ENCODE measurements at places on chromosomes 4 and X.

DNA sequence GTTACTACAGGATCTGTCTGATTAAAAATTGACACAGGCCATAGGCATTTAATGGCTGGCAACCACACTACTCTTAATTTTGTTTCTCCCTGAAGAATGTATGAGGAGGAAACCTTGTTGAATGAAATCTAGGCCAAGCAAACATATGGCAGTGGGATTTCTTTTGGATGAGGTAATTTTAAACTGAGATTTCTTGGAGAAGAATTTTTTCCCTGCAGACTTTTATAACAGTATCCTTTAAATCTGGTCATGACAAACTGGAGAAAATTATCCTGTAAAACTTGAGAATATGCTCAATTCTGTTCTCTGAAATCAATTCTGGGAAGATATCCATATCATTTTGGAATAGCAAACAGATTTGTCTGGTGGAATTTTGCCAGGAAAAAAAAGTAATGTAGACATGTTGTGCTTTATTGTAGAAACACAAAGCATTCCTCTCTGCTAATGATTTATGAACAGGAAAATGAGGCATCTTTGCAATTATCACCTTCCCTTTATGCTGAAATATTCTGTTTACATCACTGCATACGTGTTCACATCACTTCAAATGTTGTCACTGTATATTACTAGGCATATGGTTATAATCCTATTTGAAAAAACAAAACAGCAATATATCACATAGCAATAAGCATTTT is 108.3 kb upstream of the ARSJ start:
- no peak for DNase-seq

GRCh38 chr4:149723065-149723464 is 92.6 kb downstream of the IQCM start:
- DNase-seq, result no peak

DNA sequence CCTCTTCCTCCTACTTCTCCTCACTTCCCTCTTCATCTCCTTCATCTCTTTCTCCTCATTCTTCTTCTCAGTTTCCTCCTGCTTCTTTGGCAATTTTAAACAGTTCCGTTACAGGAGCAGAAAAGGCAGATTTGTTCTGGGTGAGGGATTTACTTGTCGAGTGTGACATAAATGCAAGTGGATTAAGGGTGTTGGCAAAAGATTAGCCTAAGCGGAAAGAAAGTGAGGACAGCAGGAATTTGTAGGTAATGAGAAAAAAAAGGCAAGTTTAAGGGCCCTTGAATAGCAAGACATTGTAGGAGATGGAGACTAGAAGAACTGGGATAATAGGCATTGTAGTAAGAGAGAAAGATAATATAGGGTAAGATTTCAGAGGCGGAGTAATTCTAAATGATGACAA is 841.6 kb downstream of the RAPGEF2 start:
- no peak for DNase-seq

- no peak for DNase-seq
These were observed 53.2 kb downstream of the MXRA5 start for GRCh38 chrX:3293251-3293650.

DNA sequence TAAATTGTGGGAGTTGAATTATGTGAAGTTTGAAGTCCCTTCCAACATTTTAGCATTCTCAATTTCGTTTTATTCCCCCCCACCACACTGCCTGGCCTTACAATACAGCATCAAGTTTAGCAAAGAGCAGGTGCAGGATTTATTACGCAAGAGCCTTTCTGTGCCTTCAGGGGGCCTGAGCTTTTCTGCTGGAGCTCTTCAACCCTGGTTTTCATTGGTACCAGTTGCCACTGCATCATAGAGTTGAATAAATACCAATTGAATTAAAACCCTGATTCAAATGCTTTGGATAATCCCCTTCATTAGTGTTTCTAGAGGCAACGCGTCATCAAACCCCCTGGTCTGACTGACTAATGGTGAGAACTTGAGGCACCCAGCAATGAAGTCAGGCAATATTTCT is 43.6 kb upstream of the KIT start:
- no peak for DNase-seq

DNA sequence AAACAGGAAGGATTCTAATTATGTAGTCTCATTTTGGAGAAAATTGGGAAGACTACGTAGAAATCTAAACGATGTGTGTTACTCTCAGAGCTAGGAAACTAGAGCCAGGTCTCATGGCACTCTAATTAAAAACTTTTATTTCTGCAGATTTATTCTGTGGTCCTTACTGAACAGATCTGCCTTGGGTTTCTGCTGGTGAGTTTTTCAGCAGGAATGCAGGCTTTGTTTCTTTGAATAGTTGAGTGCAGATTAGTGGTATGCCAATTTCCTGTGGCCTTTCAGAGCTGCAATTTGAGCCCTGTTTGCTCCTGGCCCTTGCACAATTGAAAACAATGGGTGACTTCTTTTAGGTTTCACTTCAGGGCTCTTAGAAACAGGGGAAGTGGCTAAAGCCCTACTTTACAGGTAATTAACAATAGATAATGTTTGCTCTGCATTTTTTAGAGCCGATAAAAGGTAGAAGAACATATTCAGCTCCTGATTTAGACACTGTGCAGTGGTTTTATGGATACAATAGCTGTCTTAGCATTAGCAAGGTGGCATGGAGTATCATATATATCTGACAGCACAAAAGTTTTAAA is 21.8 kb downstream of the SPRY1 start:
- DNase-seq, result peak; percentile 34

DNA sequence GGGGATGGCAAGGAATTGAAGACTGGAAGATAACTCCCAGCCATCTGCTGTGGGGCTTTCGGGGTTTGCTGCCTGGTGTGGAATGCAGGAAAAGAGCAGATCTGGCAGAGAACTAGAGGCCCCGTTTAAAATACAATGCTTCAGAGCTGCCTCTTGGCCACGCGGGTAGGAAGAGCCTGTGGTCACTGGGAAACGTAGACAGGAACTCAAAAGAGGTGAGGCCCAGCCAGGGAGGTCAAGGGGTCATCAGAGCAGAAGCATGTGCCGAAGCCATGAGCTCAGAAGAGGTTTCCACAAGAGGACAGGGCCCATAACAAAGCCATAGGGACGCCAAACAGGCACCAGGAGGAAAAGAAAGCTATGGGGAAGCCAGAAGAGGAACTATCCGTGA is 14.5 kb upstream of the STS start:
- peak; percentile 32 for DNase-seq

- no peak for DNase-seq
These were observed 355.0 kb downstream of the PPP1R2C start for GRCh38 chrX:42422961-42423360.

GRCh38 chr4:7727749-7728148 is 211.9 kb downstream of the AFAP1 start:
- DNase-seq, result no peak

DNA sequence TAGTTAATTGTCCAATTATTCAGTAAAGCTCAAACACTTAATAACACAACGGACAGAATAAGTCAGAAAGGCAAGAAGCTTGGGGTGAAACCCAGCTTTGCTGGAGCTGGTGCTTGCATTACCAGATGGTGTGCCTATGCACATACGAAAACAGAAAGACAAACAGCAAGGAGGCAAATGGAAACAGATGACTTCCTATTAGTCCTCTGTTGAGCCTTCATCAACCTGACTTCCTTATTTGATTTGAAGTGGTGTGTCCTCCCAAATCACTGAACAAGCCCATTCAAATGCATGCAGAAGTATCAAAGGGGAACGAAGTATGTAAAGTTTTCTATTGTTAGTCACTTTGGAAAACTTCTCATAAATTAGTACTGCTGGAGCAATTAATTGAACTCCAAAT is 166.2 kb downstream of the ATP10D start:
- no peak for DNase-seq

DNA sequence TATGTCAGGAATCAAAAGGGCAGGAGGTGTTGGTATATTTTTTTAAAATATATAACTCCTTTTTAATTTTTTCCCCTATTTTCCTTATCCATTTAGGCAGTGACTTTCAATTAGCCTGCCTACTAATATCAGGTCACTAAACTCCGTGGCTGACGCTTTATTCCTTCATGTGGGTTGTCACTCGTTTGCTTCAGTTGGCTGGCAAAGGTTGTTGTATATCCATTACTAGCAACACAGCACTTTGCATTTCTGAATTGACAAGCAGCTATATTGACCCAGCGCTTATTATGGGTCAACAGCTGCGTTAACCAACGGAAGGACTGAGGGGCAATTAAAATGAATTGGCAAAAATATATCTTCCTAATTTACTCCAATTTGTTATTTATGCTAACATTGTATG is 87.7 kb downstream of the ARX start:
- no peak for DNase-seq

- DNase-seq, result no peak
These were observed 5.0 kb upstream of the DDX60L start for GRCh38 chr4:168485156-168485910.

DNA sequence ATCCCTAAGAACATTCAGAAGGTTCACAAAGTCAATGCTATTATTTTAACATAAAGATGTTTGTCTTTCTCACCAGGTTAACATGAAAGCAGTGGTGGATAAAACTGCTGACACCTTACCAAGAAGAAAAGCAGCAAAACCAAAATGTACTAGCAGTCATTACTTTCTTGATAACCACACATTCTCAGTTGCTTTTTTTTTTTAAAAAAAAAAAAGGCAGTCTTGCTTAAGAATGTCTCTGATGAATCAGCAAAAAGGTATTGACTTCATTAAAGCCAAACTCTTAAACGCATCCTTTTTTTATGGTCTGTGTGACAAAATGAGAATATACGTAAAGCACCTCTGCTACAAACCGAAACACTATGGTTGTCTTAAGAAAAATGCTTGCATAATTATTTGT is 31.9 kb downstream of the CDKL2 start:
- DNase-seq, result peak; percentile 40

- DNase-seq, result no peak
These were observed 70.5 kb downstream of the CPE start for GRCh38 chr4:165449333-165449732.

- DNase-seq, result no peak
These were observed 142.3 kb downstream of the INPP4B start for GRCh38 chr4:142703694-142704309.

- no peak for DNase-seq
These were observed 103.6 kb downstream of the UCHL1 start for GRCh38 chr4:41360214-41360920.

DNA sequence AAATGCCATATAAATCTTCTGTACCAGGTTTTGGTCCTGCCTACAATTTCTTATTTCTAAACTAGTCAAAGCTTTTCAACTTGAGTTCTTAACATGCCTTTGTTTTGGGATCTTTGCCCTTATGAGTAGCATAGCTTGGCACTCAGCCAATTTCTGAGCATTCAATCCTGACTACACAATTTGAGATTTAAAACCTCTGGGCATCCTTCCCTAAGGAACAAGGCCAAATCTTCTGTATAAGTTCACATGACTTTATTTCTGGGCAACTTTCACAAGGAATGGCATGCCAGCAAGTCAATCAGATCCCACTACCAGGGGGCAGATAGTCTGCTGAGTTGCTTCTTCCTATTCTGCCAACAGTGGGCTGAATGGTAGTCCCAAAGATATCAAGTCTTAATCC is 254.2 kb downstream of the ADAMTS3 start:
- DNase-seq, result no peak

DNA sequence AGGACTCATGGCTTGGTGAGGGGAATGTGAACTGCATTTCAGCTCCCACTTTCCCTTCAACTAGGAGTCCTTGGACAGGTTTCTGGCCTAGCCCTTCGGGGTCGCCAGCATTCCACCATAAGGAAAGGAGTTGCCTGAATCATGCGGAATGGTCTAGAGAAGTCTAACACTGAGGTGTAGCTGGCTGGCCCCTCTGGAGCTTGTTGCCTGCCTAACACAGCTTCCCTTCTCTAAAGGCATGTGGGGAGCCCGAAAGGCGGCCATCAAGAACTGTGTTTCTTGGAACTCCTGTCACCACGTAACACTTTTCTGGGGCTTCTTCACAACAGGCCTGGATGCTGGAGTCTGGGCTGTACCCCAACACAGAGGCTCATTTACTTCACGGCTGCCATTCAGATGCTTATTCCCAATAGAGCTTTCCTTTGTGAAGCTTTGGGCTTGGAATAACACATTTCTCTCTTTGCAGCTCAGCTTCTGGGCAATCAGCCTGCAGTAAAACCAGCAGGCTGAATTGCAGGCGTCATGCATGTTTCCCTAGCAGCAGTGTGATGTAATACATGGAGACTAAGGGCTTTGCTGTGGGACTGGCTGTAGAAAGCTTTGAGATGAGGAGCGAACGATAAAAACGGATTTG is 5.4 kb downstream of the GABRQ start:
- no peak for DNase-seq

GRCh38 chr4:47913861-47914219 is 543 bp downstream of the NFXL1 start:
- no peak for DNase-seq

DNA sequence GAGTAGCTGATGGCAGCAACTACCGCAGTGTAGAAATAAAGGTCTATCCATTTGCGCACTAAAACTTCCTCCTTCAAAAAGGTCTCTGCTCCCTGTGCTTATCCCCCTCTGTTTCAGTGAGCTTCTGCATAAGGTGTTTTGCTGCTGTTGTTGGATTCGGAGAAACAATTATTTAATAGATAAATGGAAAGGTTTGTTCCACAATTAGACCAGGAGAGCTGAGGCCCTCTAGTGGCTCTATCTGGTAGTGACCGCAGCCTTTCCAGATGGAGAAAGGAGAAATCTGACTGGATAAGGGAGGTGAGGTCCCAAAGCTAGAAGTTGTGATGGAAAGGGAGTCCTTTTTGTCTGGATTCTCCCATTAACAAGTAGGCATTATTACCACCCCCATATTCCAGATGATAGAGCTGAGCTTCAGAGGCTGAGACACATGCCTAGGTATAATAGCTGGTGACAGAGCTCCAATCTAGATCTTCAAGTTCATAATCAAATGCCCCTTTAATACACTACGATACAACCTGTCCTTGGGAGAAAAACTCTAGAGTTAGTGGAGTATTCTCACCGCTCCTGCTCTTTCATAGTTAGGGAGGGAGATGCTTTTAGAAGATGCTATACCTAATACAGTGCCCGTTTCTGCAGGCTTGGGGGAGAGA is 5.1 kb upstream of the GABRQ start:
- DNase-seq, result peak; percentile 36

DNA sequence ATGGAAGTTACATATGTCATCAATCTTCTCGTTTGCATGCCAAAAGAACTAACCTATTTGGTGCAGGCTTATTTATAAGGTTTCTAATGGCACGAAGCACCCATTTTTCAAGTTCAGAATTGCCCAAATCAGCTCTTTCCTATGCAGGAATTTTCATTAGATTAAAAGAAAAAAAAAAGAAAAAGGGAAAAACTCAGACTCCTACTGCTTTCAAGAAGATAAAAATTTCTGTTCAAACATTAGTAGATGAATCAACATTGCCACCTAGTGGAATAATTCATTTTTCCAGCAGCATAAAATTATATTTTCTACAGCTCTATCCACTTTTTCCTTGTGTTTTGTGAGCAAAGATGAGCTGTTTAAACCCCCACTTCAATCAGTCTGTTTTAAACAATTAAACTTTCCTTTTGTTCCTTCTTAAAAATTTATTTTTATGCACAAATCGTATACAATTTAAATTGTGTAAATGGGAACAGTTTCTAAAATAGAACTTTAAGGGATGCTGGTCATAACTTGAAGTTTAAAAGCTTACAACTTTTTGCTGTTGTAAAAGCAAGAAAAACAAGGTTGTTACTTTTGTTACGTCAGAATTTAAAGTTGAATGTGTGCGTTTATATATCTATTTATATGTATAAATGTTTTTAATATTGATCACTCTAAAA is 309.9 kb downstream of the ARAP2 start:
- peak; percentile 4 for DNase-seq

- no peak for DNase-seq
These were observed 4.5 kb downstream of the SMIM9 start for GRCh38 chrX:154829926-154830442.

GRCh38 chr4:4362991-4363697 is 23.8 kb upstream of the NSG1 start:
- DNase-seq, result no peak

Measured in inflammatory macrophage (primary cell).